ENCODE measurements at places on chromosomes 4 and X.

DNA sequence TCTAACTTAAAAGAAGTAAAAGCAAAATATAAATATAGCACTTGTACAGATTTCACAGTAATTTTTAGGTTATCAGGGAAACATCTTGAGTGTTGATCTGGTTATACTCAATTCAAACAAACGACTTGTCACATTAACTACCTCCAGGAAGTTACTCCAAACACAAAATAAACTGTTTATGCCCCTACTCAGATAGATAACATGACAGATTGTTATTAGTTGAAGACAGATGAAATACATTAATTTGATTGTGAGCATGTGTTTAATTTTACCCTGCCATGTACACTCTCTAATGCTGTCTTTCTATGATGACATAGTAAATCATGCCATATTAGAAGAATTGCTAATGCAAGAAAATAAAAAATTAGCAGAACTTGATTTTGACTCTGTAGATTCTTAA is 88.0 kb downstream of the RAB28 start:
- no peak for DNase-seq

DNA sequence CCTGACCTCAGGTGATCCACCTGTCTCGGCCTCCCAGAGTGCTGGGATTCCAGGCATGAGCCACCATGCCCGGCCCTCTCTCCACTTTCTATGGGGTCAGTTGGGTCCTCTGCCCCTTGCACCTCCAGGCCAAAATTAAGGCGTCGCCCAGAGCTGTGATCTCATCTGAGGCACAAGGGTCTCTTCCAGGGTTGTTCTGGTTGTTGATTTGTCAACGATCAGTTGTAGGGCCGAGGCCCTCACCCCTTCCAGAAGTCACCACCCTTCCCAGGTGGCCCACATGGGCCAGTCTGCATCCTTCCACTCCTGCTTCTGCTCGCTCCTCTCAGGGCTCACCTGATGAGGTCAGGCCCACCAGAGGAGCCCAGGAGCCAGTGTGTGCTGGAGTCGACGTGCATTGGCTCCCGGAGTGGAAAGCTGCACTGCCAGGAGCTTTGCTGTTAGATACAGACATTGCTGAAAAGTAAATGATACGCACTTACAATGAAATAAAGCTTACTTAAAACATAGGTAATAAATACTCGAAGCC is 14.3 kb upstream of the TMEM271 start:
- DNase-seq, result no peak

- DNase-seq, result no peak
Measured at GRCh38 chr4:52248820-52249219, 197.7 kb downstream of the SPATA18 start.

DNA sequence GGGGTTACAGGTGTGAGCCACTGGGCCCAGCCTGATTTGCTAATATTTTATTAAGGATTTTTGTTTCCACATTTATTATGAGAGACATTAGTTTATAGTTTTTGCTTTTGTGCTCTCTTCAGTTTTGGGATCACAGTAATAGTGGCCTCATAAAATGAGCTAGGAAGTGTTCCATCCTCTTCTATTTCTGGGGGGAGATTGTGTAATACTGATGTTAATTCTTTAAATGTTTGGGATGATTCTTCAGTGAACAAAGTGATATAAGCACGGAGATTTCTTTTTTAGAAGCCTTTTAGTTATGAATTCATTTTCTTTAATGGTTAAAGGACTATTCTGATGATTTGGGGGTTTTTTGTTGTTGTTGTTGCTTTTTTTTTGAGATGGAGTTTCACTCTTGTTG is 41.3 kb downstream of the RBMX start:
- DNase-seq, result no peak

DNA sequence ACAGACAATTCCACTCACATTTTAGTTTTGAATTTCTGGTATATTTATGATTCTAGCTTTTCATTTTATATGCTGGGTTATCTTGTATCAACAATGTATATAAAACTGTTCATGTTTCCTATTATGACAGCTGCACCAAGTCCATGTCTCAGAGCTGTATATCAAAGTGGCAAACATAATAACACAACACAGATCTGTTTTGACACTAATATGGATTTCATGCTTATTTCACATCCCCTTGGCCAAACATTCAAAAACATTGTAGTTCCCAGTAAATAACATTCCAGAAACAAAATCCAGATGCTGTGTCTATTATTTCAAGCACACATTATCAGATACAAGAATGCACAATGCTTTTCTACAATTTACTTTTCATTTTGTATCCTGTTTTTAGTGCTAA is 380.6 kb upstream of the MAGEB2 start:
- no peak for DNase-seq

GRCh38 chr4:80183250-80184052 is 13.9 kb upstream of the PRDM8 start:
- DNase-seq, result no peak

GRCh38 chr4:154348657-154349056 is 142.9 kb downstream of the DCHS2 start:
- no peak for DNase-seq

DNA sequence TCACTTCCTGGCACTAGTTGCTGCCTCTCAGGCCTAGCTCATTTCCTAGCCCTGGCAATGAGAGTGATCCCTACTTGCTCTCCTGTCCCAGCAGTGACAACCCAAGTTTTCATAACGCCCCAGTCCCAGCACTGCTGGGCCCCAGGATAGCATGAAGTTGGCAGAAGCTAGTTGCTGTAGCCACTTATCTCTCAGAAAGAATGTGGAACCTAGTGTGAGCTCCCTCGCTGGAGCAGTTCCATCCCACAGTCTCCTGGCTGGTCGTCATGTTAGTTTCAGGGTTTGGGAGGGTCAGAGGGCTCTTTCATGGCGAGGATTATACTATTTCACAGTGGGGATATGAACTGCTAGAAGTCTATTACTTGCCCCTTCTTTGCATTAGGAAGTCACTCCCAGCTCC is 5.1 kb downstream of the PF4 start:
- no peak for DNase-seq

DNA sequence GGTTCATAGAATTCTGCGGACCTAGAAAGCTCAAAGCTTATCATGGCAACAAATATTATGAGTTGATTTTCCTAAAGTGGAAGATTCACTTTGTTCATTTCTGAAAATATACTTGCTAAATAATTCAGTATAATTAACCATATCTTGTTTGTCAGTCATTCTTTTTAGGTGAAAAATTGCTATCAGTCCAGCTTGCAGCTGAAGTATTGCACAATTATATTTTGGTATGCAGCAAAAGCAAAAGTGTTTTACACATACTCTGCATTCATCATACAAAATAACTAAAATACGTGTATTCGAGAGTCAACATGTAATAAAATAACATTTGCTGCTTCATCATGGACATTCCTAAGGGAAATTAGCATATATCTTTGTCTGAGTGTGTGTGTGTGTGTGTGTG is 24.8 kb downstream of the DKK2 start:
- no peak for DNase-seq

- no peak for DNase-seq
Measured at GRCh38 chr4:96767815-96768480, 928.1 kb downstream of the PDHA2 start.

DNA sequence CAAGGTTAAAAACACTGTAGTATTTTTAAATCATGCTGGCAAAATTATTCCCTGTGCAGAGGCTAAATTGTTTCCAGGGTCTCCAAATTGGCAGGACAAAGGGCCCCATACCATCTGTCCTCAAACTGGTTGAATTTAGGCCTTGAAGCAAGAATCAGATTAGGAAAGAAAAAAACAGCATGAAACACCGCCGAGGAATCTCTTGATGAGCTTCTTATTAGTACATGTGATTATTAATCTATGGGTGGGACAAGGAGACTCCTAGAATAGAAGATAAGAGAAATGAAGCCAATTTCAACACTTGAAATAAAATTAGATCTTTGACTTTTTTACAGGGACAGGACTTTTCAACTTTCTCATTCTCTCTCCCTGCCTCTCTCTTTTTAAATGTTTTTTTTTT is 7.1 kb upstream of the CLNK start:
- DNase-seq, result no peak

- no peak for DNase-seq
Measured at GRCh38 chrX:53616946-53617345, 69.6 kb downstream of the HUWE1 start.

GRCh38 chrX:48827654-48827968 is 1.3 kb downstream of the ERAS start:
- no peak for DNase-seq

DNA sequence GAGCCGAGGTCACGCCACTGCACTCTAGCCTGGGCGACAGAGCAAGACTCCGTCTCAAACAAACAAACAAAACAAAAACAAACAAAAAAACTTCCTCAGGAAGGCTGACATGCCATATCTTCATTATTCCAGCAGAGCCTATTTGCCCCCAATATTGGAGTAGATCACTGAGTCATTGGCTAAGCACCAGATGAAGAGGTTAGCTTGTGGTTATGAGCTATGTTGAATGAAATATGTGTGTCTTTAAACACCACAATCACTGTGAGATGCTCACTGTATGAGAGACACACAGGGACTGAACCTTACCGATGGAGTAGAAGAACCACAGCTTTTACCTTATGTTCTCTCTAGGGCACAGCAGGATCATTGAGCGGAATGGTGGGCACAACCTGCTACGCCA is 122.1 kb upstream of the EOLA2 start:
- DNase-seq, result no peak

- no peak for DNase-seq
Measured at GRCh38 chrX:477441-478012, 90.8 kb upstream of the PPP2R3B start.

GRCh38 chrX:112270991-112271390 is 188.4 kb upstream of the TRPC5 start:
- no peak for DNase-seq

DNA sequence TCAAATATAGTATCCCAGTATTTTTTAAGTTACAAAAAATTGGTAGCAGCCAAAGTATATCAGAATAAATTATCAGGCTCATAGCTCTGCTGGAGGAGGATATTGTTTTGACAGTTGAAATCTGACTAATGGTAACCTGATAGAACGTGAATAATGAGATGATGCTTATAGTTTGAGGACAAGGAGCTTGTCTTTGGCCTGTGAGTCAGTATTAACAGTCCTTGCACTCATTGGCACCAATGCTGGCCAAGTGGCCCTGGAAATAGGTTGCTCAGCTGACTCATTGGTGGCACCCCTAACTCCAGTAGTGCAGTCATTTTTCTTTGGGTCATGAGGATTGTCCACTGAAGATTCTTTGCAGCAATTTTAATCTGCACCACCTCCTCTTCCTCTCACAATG is 203.3 kb upstream of the JADE1 start:
- no peak for DNase-seq

DNA sequence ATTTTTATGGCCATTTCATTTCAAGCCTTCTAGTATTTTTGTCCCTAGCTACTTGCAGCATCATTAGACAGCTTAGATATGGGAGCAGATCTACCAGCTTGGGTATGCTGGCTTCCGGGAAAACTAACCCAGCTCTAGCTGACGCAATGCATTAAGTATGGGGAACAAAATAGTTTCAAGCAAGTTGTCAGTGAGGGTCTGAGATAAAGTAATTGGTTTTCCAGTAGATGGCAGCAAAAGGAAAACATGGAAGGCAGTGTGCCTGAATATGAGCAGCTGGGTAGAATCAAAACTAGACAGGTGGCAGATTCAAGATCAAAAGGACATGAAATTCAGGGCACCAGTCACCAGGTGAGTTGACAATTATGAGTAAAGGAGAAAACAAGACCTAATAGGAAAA is 340.9 kb upstream of the CTSO start:
- DNase-seq, result no peak

DNA sequence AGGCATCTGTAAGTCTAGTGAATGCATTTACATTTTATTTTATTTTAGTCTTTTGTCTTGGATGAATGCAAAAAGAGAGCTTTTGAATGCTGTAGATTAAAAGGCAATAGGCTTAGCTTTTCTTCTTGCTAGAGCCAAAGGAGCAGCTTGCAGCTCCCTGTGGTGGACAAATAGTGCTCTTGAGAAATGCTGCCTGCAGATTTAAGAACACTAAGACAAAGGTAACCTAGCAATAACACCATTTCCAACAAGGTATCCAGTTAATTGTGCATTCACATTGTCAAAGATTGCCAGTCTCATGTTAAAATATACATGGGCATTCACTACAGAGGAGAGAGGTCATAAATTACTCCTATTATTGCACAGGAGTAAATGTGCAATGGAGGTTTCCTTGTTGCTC is 859.2 kb upstream of the PRKX start:
- DNase-seq, result no peak

- DNase-seq, result no peak
Measured at GRCh38 chrX:110671068-110671803, 124.4 kb downstream of the CHRDL1 start.

GRCh38 chr4:166008510-166008909 is 135.5 kb downstream of the TLL1 start:
- DNase-seq, result no peak
